ENCODE measurements at places on chromosomes 7 and 10.

GRCh38 chr7:36109013-36109627 is 43.9 kb upstream of the EEPD1 start:
- DNase-seq, result no peak

- no peak for DNase-seq
These were observed 298.7 kb upstream of the TEX47 start for GRCh38 chr7:89094269-89094668.

GRCh38 chr10:126421756-126422256 is 33.5 kb upstream of the ADAM12 start:
- DNase-seq, result no peak

DNA sequence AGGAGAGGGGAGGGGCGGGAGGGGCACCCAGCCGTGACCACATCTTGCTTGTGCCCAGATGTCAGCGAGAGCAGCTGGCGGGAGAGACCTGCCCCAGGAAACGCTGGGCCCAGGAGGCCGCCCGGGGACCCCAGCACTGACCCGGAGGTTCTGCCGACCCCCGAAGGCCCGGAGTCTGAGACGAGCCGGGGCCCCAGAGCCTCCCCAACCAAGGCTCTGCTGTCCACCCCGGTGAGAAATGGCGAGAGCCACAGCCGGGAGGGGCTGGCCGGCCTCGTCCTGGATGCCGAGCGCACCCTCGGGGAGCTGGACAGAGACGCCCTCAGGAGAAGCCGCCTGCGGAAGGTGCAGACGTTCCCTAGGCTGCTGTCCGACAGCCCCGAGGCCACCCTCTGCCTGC is 25.9 kb downstream of the KNDC1 start:
- DNase-seq, result no peak

GRCh38 chr10:102284531-102284930 is 39.2 kb downstream of the GBF1 start:
- DNase-seq, result no peak

DNA sequence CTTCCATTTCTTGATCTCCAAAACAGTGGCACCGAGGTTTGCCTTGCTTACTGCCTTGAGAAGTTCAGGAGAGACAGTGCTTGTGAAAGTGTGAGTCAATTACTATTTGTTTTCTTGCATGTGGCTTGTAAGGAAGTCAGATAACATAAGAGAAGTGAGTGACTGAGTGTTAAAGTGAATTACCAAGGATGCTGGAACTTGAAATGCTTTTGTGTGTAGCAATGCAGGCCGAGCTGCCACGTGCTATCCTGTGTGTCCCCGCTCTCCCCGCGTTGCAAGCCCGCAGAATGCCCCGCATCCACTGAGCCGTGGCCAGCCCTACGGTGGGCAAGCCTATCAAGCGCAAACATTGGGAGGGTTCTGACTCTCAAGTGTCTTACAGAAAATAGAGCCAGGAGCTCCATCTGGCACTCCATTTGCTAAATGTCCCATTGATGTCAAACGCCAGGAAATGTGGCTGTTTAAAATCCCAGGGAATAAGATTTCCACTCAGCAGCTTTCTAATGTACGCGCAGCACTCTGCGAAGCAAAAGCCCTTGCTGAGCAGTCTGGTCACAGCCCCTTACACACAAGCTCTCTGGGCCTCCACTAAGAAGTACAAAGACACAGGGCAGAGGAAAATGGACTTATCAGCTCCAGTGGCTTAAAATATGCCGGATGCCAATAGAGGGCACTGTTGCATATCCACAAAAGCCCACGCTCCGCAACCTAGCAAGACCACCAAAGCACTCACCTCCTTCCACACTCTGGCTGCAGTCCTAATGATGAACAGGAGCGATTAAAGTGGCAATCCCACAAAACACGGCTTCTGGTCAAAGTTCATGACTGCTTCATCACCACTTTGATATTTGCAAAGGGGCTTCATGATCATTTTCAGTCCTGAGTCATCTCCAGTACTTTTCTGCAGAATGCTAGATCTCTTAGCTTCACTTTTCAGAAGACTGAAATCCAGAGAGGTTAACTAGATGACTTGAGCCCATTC is 158.0 kb upstream of the ITGB1 start:
- no peak for DNase-seq

DNA sequence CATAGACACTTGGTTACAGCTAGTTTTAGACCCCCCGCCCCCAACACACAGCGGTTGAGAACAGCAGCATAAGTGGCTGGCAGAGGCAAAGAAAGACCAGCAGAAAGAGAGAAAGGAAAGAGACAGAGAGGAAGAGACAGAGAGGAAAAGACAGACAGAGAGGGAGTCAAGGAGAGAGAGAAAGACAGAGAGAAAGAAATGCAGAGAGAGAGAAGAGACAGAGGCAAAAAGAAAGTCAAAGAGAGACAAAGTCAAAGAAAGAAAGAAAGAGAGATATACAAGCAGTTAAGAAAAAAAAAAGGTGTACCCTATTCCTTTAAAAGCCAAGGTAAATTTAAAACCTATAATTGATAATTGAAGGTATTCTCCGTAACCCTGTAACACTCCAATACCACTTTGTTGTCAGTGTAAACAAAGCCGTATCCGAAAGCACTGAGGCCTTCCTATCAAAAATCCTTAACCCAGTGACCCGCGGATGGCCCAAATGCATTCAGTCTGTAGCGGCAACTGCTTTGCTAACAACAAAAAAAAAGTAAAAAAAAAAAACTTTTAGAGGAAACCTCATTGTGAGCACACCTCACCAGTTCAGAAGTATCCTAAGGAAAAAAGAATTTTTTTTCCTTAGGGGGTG is 11.9 kb upstream of the SLC12A9 start:
- DNase-seq, result no peak

DNA sequence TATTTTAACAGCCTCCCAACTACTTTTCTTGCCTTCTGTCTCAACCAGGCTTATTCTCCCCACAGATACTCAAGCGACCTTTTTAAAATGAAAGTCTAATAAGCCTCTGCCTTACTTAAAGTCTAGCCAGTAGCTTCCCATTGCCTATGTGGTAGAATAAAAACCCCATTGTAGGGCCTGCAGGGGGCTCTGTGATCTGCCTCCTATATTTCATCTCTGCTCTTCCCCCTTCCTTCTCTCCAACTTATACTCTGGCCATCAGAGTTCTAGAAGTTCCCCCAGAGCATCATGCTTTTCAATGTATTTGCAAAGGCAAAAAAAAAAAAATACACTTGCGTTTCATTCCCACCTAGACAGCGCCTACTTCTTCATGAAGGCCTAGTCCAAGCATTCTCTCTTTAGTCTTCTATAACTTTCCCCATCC is 167.7 kb upstream of the ADO start:
- DNase-seq, result no peak

DNA sequence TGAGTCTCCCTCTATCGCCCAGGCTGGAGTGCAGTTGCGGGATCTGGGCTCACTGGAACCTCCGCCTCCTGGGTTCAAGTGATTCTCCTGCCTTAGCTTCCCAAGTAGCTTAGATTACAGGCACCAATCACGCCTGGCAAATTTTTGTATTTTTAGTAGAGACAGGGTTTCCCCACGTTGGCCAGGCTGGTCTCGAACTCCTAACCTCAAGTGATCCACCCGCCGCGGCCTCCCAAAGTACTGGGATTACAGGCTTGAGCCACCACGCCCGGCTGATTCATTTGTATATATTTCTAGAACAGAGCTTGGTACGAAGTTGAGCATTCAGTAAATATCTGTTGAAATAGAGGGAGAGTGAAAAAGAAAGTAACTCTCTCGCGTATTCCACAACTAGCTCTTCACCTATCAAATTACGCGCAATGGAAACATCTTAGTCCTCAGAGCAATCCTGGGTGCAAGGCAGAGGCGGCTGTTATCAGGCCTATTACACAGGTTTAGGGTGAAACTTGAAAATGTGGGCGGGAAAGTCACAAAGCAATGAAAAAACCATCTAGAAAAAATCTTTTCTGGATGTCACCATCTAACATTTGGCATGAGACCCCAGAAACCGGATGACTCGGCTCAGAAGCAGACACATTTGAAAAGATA is 707 bp upstream of the GHITM start:
- peak; percentile 5 for DNase-seq

GRCh38 chr7:19145434-19146115 is 354 bp upstream of the FERD3L start:
- DNase-seq, result no peak

DNA sequence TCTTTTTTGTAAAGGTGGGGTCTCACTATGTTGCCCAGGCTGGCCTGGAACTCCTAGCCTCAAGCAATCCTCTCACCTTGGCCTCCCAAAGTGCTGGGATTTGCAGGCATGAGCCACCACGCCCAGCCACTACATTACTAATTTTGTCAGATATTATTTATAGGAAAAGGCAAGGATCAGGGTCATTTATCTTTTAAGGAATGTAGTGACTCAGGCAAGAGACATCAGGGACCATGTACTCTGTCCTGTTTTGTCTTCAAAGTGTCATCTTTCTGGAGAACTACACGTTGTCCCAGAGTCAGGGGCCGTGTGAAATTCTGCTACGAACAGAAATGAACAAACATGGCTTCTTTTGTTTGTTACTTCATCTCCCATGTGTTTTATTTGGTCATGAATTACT is 105.3 kb downstream of the NPTX2 start:
- DNase-seq, result no peak

- no peak for DNase-seq
These were observed 173.9 kb downstream of the ARID5B start for GRCh38 chr10:62075414-62075813.
